Activated T-helper 1 cell treated with anti-CD3 and anti-CD28 coated beads, Interleukin-12 subunit alpha, Interleukin-12 subunit beta, Interleukin-2, Interleukin-4 antibody, amounts not matched to agents 30 ng/mL and 10 ng/mL and 1 ng/mL, durations not matched to agents 14 hours and 24 hours and 36 hours (primary cell): ENCODE measurements at places on chromosomes 5 and 9. TPM values are rescaled to one million over a fixed set of nuclear protein-coding genes. Genes with fewer than 3 reads are reported as not detected.
A peak's percentile ranks its signal among the peaks of the same experiment; 100 is the strongest.

DNA sequence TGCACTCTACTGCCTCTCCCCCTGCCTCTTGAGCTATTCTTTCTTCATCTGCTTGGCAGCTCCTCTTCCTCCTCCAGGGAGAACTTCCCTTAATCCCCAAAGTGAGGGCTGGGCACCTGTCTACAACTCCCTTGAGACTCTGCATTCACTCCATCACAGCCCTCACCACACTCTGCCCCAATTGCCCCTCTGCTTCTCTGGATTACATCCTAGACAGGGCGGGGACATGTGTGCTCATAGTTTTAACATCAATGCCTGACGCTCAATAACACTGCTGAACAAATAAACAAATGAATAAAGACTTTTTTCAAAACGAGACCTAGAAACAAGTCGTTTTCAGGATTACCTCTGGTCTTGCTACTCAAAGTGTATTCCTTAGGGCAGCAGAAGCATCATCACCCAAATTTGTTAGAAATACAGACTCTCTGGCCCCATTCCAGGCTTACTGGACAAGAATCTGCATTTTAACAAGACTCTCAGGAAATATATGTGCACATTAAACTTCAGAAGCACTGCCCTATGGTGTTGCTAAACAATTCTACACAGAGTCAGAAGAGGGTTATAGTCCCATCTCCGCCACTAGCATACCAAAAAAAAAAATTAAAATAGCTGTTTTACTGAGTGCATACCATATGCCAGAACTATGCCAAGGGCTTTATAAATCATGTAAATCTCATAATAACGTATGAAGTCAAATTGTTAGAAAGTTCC, 115.6 kb downstream of the CDK5RAP2 start:
- DNase-seq: no peak

- DNase-seq: no peak
These were observed 44.6 kb downstream of the IRF1 start for GRCh38 chr5:132445930-132446329.

DNA sequence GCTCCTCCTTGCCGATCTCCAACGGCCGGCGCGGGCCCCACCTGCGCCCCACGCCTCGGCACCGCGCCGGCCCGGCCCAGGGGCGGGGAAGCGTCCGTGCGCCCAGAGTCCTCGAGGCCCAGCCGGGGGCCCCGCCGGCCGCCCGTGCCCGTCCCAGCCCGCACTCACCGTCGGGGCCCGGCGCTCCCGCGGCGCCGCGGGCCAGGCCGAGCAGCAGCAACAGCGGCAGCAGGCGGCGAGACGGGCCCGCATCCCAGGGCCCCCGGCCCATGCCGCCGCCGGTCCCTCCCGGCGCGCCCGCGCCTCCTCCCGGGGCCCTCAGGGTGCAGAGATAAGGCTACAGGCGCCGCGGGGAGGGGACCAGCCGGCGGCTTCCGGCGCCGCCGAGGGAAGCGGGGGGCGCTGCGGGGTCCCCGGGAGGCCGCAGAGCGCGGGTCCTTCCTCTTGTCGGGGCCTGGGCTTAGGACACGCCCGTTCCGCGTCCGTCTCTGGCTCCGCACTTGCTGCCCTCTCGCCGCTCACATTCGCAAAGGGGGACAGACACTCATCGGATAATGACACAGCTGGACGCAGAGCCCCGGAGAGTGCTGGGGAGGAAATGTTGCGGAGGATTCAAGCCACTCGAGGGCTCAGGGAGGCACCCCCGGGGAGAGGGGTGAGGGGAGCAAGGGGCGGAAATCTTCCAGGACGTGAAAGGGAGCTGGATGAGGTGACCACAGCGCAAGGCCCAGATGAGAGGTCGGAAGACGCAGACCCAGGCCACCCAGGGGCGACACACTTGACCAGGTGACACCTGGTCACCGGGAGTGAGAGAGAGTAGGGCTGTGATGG, at the start of gene SUSD1:
Gene SUSD1, minus strand, starts transcription at position 333 of the 831 bp plus-strand sequence. Its CDS starts 62 bp downstream, at position 271.
- DNase-seq: peak; percentile 35

DNA sequence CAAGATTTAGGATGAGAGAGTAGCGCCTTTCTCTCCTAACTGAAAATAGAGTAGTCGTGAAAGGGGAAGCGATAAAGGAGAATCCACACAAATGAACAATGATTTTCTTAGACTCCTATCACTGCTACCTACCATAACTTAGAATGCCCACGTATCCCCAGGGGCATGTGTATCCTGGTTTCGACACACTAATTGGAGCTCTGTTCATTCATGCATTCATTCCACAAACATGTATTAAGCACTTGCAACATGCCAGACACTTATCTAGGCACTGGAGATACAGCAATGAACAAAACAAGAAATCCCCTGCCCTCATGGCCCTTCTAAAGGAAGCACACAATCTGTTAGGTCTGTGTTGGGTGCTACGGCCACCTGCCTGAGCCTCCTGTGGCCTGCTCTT, 40.0 kb downstream of the ARL15 start:
- DNase-seq: no peak

GRCh38 chr5:152995214-152995725, 495.2 kb upstream of the GRIA1 start:
- no peak for DNase-seq

DNA sequence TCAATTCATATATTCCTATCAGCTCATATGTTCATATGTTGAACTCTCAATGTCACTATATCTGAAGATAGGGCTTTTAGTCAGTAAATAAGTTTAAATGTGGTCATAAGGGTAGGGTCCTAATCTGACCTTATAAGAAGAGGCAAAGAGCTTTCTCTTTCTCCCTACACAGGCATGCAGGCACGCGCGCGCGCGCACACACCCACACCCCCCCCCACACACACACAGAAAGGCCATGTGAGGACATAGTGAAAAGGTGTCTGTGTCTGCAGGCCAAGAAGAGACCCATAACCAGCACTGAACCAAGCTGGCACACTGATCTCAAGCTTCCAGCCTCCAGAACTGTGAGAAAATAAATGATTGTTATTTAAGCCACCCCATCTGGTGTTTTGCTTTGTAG, 76.0 kb downstream of the PDE4D start:
- DNase-seq: no peak

- DNase-seq: peak; percentile 74
These were observed at the start of gene LPCAT1 for GRCh38 chr5:1523793-1524480. Gene LPCAT1, minus strand, starts transcription at chr5:1523960. Its CDS starts 116 bp downstream, at chr5:1523844.

GRCh38 chr9:19101203-19101602, 1.5 kb downstream of the HAUS6 start:
- no peak for DNase-seq

GRCh38 chr9:131999692-132000551, 79.7 kb downstream of the MED27 start:
- no peak for DNase-seq

DNA sequence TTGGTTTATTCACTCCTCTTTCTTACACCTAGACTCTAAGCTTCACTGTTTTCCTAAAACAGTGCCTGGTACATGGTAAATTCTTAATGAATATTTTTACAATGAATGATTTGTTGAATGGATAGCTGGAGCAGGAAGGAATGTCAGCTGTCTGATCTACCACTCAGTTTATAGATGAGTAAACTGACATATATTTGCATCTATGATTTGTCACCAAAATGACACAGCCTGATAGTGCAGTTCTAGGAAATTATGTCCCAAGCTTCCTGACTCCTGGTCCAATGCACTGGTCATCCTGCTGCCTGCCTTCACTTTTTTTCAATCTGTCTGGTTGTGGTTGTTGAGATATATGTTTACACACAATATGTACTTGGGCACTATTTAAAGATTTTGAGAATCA, 651.7 kb upstream of the WWC1 start:
- DNase-seq: no peak

DNA sequence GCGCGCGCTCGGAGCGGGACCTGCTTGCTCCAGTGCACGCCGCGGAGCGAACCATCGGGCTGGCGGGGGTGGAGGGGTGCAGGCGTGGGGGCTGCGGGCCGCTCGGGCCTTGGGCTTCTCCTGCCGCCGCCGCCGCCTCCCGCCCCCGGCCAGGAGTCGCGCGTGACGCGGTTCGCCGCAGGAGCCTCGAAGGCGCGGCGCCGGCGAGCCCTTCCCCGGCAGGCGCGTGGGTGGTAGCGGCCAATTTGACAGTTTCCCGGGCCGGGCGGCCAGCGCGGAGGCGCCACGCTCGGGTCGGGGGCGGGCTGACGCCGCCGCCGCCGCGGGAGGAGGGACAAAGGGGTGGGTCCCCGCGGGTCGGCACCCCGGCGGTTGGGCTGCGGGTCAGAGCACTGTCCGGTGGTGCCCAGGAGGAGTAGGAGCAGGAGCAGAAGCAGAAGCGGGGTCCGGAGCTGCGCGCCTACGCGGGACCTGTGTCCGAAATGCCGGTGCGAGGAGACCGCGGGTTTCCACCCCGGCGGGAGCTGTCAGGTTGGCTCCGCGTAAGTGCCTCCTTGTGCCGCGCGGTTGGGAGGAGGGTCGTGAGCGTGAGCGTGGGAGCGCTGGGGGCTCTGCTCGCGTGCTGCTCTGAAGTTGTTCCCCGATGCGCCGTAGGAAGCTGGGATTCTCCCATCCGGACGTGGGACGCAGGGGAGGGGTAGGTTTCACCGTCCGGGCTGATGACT, at the start of gene TJP2:
Gene TJP2, plus strand, starts transcription at position 387 of the 725 bp plus-strand sequence. Its CDS starts 96 bp downstream, at position 483.
- DNase-seq: peak; percentile 63

- DNase-seq: no peak
These were observed 19.4 kb upstream of the FCN1 start for GRCh38 chr9:134937164-134937555.

DNA sequence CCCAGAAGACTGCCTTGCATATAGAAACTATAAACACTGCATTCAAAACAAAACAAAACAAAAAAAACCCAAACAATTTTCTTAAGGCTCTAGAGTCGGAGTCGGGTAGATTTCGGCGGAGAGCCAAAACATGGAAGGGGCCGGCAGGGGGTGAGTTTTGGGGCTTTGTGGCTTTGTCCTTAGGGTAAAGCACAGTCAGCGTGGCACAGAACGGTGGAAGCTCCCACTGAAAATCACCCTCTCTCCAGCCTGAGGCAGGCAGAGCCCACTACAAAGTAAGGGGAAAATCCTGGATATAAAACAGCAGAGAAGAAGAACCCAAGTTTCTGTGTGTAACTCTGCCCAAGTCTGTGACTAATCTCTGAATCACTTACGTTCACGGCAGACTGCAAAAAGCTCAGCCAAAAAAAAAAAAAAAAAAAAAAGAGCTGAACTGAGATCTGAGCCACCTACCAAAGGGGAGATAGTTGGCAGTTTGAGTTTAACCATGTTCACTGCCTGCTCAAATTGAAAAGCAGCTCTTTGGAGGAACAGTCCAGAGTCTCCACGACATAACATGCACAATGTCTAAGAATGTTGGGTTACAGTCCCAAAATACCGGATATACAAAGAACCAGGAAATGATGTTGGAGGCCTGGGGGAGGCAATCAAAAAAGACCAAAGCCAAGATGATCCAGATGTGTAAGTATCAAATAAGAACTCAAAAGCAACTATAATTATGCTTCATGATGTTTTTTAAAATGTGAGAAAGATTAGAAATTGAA, 26.6 kb upstream of the OR2K2 start:
- DNase-seq: no peak

DNA sequence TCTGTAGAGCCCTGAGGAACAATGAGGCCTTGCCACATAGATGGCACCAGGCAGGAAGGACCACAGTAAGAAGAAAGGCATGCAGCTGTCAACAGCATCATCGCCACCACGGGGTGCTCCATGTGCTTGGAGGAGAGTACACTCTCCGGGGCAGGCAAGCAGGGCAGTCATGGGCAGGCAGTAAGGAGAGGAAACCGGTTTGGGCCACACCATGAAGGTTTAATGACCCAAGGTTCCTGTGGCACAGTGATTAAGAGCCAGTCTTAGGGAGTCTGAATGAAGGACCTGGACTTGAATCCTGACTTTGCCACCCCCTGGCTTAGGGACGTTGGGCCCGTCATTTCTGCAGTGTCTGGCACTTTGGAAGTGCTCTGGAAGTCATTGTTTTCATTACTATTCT, 80.6 kb upstream of the ZBTB43 start:
- no peak for DNase-seq

GRCh38 chr5:91025449-91025848, 357.7 kb downstream of the ARRDC3 start:
- DNase-seq: no peak

- DNase-seq: no peak
These were observed at the start of gene KIF12 for GRCh38 chr9:114098936-114099668. Gene KIF12, minus strand, starts transcription at chr9:114099292. Its CDS starts 16 bp downstream, at chr9:114099276.

DNA sequence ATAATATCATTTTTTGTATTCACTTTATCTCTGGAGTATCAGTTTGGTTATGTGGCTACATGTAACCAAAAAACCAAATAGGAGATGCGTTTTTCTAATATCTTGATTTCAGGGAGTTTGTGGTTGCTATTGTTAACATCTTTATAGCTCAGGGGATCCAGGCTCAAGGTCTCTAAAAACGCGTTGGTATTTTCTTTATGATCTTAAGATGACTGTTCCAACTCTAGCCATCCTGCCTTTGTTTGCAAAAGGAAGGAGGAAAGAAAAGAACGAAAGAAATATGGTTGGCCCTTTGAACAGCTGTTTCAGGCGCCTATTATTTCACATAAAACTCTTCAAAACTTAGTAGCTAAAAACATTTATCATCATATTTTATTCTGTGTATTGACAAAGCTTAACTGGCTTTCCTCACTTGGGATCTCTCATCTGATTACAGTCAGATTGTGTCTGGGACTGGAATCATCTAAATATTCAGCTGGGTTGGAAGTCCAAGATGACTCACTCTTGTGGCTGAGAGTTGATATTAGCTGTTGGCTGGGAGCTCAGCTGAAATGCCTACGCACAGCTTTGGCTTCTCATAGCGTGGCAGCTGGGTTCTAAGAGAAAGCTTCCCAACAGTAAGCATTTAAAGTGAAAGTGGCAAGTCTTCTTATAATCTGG, 60.1 kb downstream of the FAM174A start:
- no peak for DNase-seq

- no peak for DNase-seq
These were observed 260.4 kb downstream of the DEPDC1B start for GRCh38 chr5:60439552-60439951.

DNA sequence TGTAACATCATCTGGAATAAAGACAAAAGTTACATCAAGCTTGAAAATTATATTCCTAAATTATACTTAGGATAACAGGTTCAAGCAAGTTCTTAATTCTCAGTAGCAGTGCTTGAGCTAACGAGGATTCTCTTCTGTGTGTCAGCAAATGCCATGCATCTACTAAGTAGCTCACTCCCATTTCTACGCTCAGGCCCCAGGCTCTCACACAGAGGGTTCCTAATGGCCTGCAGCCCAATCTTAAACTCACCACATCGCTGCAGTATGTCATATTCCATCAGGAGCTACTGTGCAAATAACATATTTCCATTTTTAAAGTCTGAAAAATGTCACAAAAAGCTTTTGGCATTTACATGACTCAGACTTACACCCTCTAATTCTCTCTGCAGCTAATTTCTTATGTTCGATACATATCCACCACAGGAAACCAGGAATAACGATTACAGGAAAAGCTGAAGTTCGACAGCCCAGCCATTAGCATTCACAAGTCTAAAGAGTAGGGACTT, 474.8 kb downstream of the EFNA5 start:
- no peak for DNase-seq

GRCh38 chr5:72562717-72563116, 55.5 kb upstream of the ZNF366 start:
- no peak for DNase-seq

- DNase-seq: no peak
These were observed 18.2 kb downstream of the RIOK2 start for GRCh38 chr5:97164846-97165245.

The PTPRD gene
- 0.05 TPM in 2 replicates for total RNA-seq

The PCA3 gene
- total RNA-seq: not detected in 2 replicates

The NDUFS4 gene
- 45.8 and 50.4 TPM in 2 replicates for total RNA-seq

The LIX1 gene
- not detected in 2 replicates for total RNA-seq

The AGXT2 gene
- total RNA-seq: not detected in 2 replicates

The MAP1B gene
- not detected in 2 replicates for total RNA-seq

The FLT4 gene
- total RNA-seq: 0.86 and 1.8 TPM in 2 replicates

The TDRD7 gene
- total RNA-seq: 4.7 TPM in 2 replicates

The SARDH gene
- total RNA-seq: 0.51 and 0.60 TPM in 2 replicates

The PRELID2 gene
- total RNA-seq: 1.5 and 2.1 TPM in 2 replicates

The IL5 gene
- 1.5 and 2.2 TPM in 2 replicates for total RNA-seq
